A673 (cell line): ENCODE measurements at places on chromosomes 3 and 15. TPM values are rescaled to one million over a fixed set of nuclear protein-coding genes. Genes with fewer than 3 reads are reported as not detected.

DNA sequence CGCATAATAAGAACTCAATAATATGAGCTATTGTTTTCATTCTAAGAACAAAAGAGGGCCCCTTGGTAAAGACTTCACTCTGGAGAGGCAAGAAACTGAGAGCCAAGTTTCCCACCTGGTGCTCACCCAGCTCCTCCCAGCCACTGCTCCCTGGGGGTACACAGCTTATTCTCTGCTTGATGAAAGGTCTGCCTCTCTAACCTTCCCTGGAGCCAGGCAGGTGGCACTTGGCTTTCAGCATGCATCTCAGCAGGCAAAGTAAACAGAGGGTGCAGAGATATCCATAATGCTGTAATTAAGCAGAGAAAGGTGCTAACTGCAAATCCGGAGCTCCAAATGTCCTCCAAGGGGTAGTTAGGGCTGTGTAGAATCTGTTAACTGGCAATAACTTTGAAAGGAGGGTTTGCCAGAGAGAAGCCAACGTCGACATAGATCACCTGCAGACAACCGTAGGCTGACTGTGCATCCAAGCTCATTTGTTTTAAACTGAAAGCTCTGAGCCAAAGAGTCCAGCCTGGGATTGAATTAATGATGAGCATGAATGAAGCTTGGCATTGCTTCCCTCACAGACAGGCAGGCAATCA lies 159.6 kb upstream of the PROK2 start:
- H3K36me3 ChIP-seq: no peaks in the 10 kb centered on the region
- no peak overlapping the region for H3K4me3 ChIP-seq
- H3K27ac ChIP-seq: no peak overlapping the region
- DNase-seq: no peak

- H3K27me3 ChIP-seq: no peaks in the 10 kb centered on the region
- H3K4me3 ChIP-seq: peak overlapping the region; percentile 84
- DNase-seq: peak; percentile 29
- peaks cover 9% of the 10 kb centered on the region for H3K4me1 ChIP-seq
- peak overlapping the region; percentile 92 for H3K27ac ChIP-seq
- no peaks in the 10 kb centered on the region for H3K36me3 ChIP-seq
Observed at GRCh38 chr3:51671734-51672475, 853 bp downstream of the TEX264 start.

GRCh38 chr3:159675285-159675684 lies 313.4 kb upstream of the IL12A start:
- no peak overlapping the region for H3K27ac ChIP-seq
- no peaks in the 10 kb centered on the region for H3K36me3 ChIP-seq
- DNase-seq: no peak
- no peak overlapping the region for H3K4me3 ChIP-seq
- H3K27me3 ChIP-seq: no peaks in the 10 kb centered on the region
- no peaks in the 10 kb centered on the region for H3K4me1 ChIP-seq

GRCh38 chr15:99207672-99208071 lies 41.7 kb downstream of the TTC23 start:
- no peak overlapping the region for H3K27ac ChIP-seq
- no peaks in the 10 kb centered on the region for H3K4me1 ChIP-seq
- H3K27me3 ChIP-seq: no peaks in the 10 kb centered on the region

DNA sequence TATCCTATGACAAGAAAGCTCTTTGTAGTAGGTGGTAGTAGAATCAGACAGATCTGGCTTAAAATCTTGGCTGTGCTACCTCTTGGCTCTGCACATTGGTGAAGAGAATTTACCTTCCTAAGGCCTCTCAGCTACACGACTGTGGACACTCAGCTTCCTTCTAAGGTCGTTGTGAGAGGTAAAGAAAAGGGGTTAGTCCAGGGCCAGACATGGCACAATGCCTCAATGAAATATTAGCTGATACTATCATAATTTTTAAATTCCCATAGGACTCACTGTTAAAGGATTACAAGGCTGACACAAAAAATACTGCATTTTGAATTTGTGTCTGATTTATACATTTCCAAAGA lies 80.4 kb downstream of the IGF1R start:
- DNase-seq: no peak
- no peak overlapping the region for H3K27ac ChIP-seq
- H3K4me1 ChIP-seq: peaks cover 34% of the 10 kb centered on the region
- H3K4me3 ChIP-seq: no peak overlapping the region
- H3K27me3 ChIP-seq: no peaks in the 10 kb centered on the region

DNA sequence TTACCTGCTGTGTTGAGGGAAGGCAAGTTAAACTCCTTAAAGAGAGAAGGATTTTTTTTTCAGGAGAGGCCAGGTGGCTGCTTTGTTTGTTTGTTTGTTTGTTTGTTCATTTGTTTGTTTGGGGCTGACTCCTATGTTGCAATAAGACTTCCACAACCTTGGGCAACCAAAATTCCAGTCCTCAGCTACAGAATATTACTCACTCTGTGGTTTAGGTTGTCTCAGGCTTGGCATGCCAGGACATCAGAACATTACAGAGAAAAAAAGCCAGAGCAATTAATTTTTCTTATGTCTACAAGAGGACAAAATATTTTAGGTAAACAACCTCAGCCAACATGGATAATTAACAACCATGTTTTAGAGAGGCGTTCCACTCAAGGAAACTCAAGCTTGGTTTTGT lies 156.7 kb upstream of the ATP11B start:
- no peaks in the 10 kb centered on the region for H3K27me3 ChIP-seq
- no peak overlapping the region for H3K4me3 ChIP-seq
- no peak for DNase-seq
- H3K4me1 ChIP-seq: no peaks in the 10 kb centered on the region
- H3K36me3 ChIP-seq: no peaks in the 10 kb centered on the region

DNA sequence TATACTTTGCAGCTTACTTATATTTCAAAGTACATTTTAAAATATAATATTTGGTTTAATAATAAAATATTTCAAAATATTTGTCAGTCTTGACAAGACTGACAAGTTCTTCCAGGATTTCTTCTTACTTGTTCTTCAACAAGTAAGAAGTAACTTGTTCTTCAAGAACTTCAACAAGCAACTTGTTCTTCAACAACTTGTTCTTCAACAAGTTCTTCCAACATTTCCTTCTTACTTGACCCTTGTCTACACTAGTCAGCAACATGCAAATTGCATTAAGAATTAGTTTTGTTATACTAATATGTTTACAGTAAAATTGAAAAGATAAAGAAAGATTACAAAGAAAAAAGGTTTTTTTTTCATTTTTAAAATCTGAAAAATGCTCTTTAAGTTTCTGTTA lies 731.7 kb downstream of the NSUN3 start:
- DNase-seq: no peak
- H3K27ac ChIP-seq: no peak overlapping the region
- no peaks in the 10 kb centered on the region for H3K4me1 ChIP-seq
- no peaks in the 10 kb centered on the region for H3K27me3 ChIP-seq
- H3K36me3 ChIP-seq: no peaks in the 10 kb centered on the region

DNA sequence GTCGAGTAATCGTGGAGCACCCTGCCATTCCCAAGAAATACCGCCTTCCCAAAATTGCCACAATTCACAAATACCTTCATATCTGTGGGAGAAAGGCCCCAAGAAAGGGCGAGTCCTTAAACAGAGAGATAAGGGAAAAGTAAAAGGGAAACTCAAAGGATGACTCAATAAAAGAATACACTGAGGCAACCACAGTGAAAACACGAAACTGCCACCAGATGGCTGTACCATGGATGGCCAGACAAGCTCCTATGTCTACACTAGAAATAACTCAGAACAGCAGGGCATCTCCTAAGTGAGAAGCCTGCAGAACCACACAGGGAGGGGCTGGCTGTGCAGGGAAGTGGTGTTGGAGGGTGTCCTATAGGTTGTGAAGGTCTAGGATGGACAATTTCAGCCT lies 25.0 kb downstream of the SRGAP3 start:
- no peak overlapping the region for H3K4me3 ChIP-seq
- H3K27me3 ChIP-seq: no peaks in the 10 kb centered on the region
- no peak overlapping the region for H3K27ac ChIP-seq
- H3K4me1 ChIP-seq: no peaks in the 10 kb centered on the region
- DNase-seq: no peak

- no peak for DNase-seq
- H3K36me3 ChIP-seq: no peaks in the 10 kb centered on the region
- no peaks in the 10 kb centered on the region for H3K27me3 ChIP-seq
- H3K4me1 ChIP-seq: no peaks in the 10 kb centered on the region
Observed at GRCh38 chr3:55283441-55283925, 203.6 kb downstream of the WNT5A start.

GRCh38 chr15:59516655-59517461 lies 78.9 kb downstream of the FAM81A start:
- H3K27me3 ChIP-seq: no peaks in the 10 kb centered on the region
- no peak overlapping the region for H3K4me3 ChIP-seq
- DNase-seq: no peak

- H3K36me3 ChIP-seq: no peaks in the 10 kb centered on the region
- no peak overlapping the region for H3K4me3 ChIP-seq
- no peak overlapping the region for H3K27ac ChIP-seq
Observed at GRCh38 chr3:84128024-84128423, 830.8 kb upstream of the CADM2 start.

GRCh38 chr3:179402963-179403362 lies 48.3 kb downstream of the GNB4 start:
- DNase-seq: no peak
- peaks cover 38% of the 10 kb centered on the region for H3K36me3 ChIP-seq
- no peak overlapping the region for H3K4me3 ChIP-seq
- no peaks in the 10 kb centered on the region for H3K27me3 ChIP-seq

DNA sequence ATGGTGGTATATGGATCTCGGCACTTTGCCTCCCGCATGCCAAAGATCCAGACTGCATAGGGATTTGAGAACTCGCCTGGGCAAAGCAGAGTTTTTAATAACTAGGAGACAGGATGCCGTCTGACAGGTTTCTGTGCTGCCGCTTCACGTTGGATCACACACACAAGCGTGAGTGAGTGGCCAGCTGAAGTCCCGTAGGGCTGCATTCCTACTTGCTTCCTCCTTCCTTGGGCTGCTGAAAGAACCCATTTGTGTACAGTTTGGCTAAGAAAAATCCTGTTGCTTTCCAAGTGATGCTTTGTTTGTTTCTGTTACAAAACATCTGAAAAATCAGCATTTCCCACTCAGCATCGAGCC lies 604.3 kb upstream of the CFAP20DC start:
- H3K27ac ChIP-seq: no peak overlapping the region
- H3K4me1 ChIP-seq: no peaks in the 10 kb centered on the region
- no peaks in the 10 kb centered on the region for H3K27me3 ChIP-seq
- H3K4me3 ChIP-seq: no peak overlapping the region

- DNase-seq: no peak
- H3K27ac ChIP-seq: no peak overlapping the region
- peaks cover 5% of the 10 kb centered on the region for H3K27me3 ChIP-seq
- no peaks in the 10 kb centered on the region for H3K4me1 ChIP-seq
Observed at GRCh38 chr3:183475016-183475763, 46.8 kb upstream of the MCF2L2 start.

DNA sequence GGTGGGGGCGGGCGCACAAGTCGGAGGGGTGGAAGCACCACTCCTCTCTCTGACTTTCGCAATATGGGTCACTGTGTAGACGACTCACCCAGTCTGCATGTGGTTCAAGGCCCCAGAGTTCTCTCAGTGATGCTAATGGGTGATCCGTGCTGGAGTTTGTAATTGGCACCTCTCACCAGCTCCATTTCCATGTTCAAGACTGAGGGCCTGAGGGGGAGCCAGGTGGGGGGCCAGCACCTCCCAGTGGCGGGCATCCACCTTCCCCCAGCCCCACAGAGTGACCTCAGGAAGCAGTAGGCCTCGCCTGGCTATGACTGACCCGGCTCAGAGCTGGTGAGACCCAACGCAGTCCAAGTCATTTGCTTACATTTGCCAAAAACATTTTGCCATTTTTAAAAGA lies 230.0 kb upstream of the ST8SIA2 start:
- no peak overlapping the region for H3K4me3 ChIP-seq
- H3K36me3 ChIP-seq: no peaks in the 10 kb centered on the region
- H3K27ac ChIP-seq: no peak overlapping the region
- no peak for DNase-seq
- no peaks in the 10 kb centered on the region for H3K4me1 ChIP-seq
- no peaks in the 10 kb centered on the region for H3K27me3 ChIP-seq

GRCh38 chr3:108208831-108209230 lies 13.4 kb downstream of the IFT57 start:
- no peaks in the 10 kb centered on the region for H3K27me3 ChIP-seq
- no peak overlapping the region for H3K27ac ChIP-seq
- no peak for DNase-seq
- H3K4me3 ChIP-seq: no peak overlapping the region
- H3K36me3 ChIP-seq: peaks cover 7% of the 10 kb centered on the region
- H3K4me1 ChIP-seq: no peaks in the 10 kb centered on the region

- peaks cover 5% of the 10 kb centered on the region for H3K4me1 ChIP-seq
- H3K36me3 ChIP-seq: peaks cover 11% of the 10 kb centered on the region
- H3K4me3 ChIP-seq: peak overlapping the region; percentile 99
- H3K27ac ChIP-seq: peak overlapping the region; percentile 12
- DNase-seq: no peak
- no peaks in the 10 kb centered on the region for H3K27me3 ChIP-seq
Observed at GRCh38 chr3:15063656-15064286, 1.3 kb downstream of the MRPS25 start.

DNA sequence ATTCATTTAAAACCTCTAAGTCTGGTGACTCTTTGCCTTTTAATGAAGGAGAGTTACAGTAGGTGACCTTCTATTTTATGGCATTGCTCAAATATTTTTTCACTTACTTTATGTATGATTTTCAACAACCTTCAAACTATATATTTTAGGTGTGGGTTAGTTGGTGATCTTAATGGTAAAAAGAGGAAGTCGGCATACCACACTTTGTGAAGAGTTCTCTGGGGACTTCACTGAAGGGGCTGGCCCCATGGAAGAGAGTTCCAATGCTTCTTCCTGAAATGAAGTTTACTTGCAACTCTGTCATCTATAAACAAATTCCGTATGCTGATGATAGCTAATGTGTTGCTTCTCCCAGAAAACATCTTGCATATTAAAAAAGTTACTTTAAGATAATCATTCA lies 647.0 kb upstream of the SGO1 start:
- no peak overlapping the region for H3K4me3 ChIP-seq
- H3K27ac ChIP-seq: no peak overlapping the region
- no peaks in the 10 kb centered on the region for H3K36me3 ChIP-seq
- DNase-seq: no peak
- H3K4me1 ChIP-seq: no peaks in the 10 kb centered on the region

DNA sequence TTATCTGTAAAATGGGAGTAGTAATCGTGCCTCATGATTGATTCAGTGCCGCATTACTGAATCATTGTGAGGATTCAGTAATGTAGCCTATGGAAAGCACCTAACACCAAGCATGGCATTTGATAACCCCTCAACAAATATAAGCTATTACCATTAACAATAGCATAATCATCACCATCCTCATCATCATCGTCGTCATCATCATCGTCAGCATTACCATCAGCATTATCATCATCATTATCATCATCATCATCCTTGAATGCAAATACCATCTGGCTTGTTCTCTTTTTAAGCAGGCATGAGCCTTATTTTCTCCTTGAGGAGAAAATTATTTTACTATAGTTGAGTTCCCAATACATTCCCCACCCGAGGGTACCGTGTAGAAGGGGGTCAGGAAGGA lies 115.4 kb upstream of the PTPRG start:
- H3K36me3 ChIP-seq: no peaks in the 10 kb centered on the region
- no peaks in the 10 kb centered on the region for H3K27me3 ChIP-seq
- no peak overlapping the region for H3K4me3 ChIP-seq
- H3K4me1 ChIP-seq: no peaks in the 10 kb centered on the region
- H3K27ac ChIP-seq: no peak overlapping the region
- DNase-seq: no peak

- no peaks in the 10 kb centered on the region for H3K27me3 ChIP-seq
- no peaks in the 10 kb centered on the region for H3K4me1 ChIP-seq
- no peak overlapping the region for H3K4me3 ChIP-seq
Observed at GRCh38 chr15:42723068-42723467, 13.9 kb downstream of the CDAN1 start.

SNTN gene
- total RNA-seq: not detected in 2 replicates

SLC4A7 gene
- 22.6 and 26.2 TPM in 2 replicates for total RNA-seq

SNX22 gene
- 2.6 and 2.7 TPM in 2 replicates for total RNA-seq

NPAP1 gene
- not detected in 2 replicates for total RNA-seq

ABHD17C gene
- 7.8 and 9.9 TPM in 2 replicates for total RNA-seq

CSTA gene
- 3.8 and 6.5 TPM in 2 replicates for total RNA-seq

KBTBD8 gene
- total RNA-seq: 1.7 and 2.0 TPM in 2 replicates

SEC62 gene
- total RNA-seq: 80.9 and 83.9 TPM in 2 replicates

PLSCR2 gene
- total RNA-seq: not detected in 2 replicates
